ENCODE measurements at places on chromosomes 6 and 20.
A peak's percentile ranks its signal among the peaks of the same experiment; 100 is the strongest.

DNA sequence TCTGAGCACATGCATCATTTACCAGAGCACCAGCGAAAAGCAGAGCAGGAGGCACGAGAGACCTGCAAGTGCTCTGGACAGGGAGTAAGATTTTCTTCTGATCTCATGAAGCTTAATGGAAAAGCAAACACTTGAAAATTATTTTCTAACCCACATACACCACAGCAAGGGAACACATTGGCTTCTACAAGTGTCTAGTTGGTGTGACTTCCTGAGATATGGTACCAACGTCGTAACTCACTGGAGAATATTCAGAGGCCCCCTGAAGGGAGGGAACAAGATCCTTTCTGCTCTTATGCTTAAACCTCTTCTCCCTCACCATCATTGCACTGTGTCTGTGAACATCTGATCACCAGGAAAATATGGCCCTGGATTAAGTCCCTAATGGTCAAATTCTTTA lies 48.6 kb downstream of the PSMB1 start:
- no peak for DNase-seq

- no peak for DNase-seq
Measured at GRCh38 chr6:56899311-56899710, 55.6 kb upstream of the BEND6 start.

DNA sequence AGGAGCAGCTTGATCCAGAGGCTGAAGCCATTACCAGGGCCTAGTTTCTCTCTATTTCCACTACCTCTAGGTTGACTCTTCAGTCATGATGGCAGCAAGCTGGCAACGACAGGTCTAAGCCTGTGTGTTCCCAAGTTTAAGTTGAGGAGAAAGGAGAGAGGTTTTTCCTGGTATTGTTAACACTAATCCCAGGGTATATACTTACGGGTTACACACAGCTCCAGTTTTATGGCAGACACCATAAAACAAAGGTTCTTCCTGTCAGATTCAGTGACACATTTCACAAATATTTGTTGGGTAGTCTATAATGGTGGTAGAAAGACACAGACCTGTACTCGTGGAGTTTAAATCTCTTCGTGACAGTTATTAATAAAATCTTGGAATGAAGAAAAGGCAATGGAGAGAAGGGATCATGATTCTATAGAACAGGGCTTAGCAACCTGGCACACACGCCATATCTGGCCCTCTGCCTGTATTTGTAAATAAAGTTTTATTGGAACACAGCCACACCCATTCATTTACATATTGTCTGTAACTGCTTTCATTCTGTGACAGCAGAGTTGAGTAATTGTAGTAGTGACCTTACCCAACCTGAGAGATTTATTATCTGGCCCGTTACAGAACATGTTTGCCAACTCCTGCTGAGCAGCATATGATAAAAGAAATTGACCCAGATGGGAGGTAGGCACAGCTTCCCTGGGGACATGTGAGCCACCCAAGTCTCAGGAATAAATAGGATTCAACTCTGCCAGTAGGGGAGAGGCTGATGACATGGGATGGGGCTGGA lies 323.3 kb downstream of the CDH4 start:
- no peak for DNase-seq

- no peak for DNase-seq
Measured at GRCh38 chr20:53834062-53834442, 236.3 kb downstream of the BCAS1 start.

GRCh38 chr6:163834226-163834970 lies 419.9 kb downstream of the QKI start:
- DNase-seq = no peak

DNA sequence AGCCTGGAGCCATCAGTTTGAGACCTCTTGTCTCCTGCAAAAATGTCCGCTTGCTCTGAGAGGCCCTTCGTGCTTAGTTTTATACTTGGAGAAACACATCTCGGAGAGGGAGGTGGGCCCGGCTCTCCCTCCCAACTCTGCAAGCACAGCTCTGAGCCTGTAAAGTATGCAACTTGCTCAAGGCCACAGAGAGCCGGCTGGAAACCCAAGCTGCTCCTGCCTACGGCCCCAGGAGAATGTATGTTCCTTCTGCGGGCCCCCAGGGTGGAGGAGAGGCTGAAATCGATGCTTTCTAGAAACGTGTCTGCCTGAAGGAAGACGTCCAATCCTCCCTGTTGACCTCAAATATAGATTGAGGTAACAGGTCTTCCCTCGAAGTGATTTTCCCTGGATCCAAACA lies 205.4 kb downstream of the PREX1 start:
- no peak for DNase-seq

DNA sequence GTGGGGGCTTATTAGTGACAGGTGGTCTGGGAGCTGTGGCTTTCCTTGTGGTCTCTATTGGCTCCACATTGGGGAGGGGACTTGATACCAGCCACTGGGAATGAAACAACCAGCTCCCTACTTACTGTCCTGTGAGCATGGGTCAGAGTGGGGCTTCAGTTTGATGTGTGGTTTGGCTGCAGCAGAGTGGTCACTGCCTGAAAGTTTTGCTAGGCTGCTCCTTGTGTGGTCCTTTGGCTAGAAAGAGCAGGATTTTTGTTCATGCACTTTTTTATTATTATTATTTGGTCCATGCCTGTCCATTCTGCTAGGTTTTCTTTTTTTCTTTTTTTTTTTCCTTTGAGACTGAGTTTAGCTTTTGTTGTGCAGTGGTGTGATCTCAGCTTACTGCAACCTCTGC lies 7.5 kb upstream of the TMEM14B start:
- no peak for DNase-seq

DNA sequence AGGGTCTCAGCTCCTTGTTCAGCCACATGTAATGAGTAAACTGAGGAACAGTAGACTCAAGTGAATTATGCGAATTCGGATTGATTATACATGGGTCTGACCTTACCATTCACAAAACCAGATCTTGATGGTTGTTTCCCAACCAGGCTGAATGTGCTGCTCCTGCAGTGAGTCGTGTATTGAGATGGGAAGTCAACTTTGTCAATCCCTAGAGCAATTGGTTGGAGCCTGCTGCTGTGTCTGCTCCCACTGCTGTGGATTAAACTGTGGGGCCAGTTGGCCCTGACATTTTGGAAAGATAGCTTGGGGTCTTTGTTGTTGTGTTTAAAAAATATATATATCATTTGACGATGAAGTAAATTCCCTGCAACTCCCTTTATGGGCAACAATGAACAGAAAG lies 23.9 kb downstream of the FAM50B start:
- no peak for DNase-seq

DNA sequence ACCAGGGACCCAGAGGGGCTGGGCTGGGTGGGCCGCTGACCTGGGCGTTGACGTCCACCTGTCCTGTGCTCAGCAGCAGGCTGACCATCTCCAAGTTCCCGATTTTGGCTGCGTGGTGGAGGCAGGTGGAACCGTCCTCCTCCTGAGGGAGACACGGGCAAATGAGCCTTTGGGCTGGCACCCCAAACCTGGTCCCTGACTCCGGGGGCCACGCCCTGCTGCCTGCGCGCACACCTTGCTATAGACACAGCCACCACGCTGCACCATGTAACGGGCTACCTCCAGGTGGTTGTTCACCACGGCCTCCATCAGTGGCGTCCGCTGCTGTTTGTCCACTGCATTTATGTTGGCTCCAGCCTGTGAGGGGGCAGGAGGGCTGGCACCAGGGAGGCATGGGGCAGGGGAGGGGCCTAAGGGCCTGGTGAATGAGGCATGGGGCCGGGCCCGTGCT lies 7.8 kb upstream of the SLC44A4 start:
- no peak for DNase-seq

- no peak for DNase-seq
Measured at GRCh38 chr20:45959956-45960630, 11.9 kb downstream of the ZNF335 start.

- DNase-seq = no peak
Measured at GRCh38 chr6:21024616-21025015, 490.4 kb downstream of the CDKAL1 start.

DNA sequence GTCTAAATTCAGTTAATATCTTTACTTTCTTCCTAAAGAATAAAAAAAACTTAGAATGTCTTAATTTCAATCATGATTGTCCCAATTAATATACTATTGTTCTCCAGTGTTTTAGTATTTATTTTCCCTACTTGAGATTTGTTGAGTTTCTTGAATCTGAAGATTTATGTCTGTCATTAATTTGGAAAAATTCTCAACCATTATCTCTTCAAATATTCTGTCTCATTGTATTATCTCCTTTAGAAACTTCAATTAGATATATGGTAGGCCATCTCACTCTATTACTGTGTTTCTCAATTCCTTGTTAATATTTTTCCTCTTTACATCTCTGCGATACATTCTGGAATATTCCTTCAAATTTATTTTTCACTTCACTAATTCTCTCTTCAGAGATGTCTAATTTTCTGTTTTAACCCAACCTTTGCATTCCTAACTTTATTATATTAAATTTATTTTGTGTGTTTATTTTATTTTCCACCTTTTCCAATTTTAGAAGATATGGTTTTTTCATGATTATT lies 268.6 kb downstream of the QKI start:
- DNase-seq = no peak

GRCh38 chr6:144012534-144012933 lies 4.5 kb upstream of the PLAGL1 start:
- no peak for DNase-seq

GRCh38 chr6:2149361-2150006 lies 95.9 kb downstream of the GMDS start:
- no peak for DNase-seq

GRCh38 chr6:72724545-72724944 lies 102.7 kb downstream of the KCNQ5 start:
- peak; percentile 24 for DNase-seq

DNA sequence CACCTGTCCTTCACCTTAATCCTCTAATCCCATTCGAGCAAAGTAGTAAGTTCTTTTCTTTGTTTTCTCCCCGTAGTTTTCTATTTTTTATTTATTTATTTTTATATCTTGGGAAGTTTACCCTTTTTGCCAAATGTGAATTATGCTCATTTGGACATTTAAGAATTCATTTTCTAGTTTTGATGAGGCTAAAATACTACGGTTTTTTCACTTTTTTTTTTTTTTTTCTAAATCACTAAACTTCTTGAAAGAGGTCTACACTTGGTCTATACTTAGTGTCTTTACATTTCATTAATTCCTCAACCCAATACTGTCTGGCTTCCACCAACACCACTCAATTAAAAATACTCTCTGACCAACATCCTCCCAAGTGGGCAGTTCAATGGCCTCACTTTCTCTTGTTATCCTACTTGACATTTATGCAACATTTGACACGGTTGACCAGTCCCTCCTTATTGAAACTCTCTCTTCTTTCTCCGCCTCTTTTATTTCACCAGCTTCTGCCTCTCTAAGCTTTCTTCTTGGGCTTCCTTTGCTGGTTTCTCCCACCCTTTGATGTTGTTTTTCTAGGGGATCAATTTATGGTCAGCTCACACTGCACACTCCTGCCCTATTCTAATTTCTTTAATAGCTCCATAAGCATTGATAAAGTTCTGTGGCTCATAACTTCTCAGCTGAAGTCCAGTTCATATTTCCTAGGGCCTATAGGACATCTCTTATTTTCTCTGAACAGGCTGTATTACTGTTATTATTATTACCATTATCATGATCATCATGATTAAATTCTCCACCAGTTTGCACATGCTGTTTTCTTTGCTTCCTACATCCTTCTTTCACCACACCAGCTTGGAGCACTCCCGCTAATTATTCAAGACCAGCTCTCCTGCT lies 72.6 kb upstream of the CITED2 start:
- no peak for DNase-seq
